Stimulated activated CD8-positive, alpha-beta memory T cell treated with anti-CD3 and anti-CD28 coated beads, Interleukin-7, amount 100 ng/mL, for 48 hours (primary cell): ENCODE measurements at places on chromosomes 12 and 14.

DNA sequence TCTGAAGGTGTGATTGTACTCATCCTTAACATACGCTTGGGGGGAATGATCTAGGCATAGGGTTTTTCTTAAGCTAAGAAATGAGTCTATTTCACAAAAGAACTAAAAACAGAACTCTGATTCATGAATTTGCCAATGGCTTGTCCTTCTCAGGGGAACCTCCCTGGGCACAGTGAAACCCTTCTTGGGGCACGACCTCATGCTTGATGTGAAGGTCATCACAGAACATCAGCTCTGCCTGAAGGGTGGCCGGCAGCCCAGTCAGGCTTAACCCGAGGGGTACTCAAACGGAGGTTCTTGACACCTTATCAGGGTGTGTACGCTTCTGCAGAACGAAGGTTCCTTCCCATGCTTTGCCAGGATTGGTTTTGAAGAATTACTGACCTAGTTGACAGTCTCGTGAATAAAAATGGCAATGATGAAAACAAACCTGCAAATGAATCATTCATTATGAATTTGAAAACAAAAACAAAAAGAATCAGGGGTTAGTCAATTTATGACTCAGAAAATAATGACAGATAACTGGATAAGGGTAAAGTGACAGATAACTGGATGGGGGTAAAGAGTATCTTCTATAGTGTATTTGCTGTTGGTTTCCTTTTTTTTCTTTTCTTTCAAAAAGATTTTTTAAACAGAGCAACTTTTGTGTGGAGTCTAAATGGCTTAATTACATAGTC lies 86.4 kb downstream of the GALNT8 start:
- peak; percentile 27 for DNase-seq

DNA sequence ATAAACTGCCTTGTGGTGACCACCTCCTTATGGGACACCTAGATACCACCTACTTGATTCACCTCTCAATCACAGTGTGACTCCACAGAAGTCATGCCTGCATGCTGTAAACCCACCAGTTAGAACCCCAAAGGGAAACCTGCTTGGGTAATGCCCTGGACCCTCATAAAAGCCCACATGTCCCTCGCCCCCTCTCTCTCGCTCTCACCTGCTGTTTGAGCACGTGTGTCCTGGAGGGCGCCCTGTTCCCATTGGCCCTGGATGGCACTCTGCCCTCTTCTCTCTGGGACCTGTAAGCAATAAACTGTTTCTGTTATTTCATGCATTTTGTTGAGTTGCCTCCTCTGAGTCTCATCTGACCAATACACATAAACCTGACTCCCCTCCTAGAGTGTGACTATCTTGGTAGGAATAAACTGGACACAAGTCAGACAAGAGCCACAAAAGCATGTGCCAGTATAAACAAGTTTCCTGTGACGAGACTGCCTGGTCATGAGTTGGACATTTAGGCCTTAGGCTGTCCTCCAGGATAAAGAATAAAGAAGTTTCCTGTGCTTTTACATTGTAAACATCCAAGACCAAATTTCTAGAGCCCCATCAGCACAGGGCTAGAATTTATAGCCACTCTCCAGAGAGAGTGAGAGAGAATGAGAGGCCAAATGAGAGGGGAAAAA lies 8.6 kb downstream of the IFI27L2 start:
- no peak for DNase-seq

- no peak for DNase-seq
Measured at GRCh38 chr14:53767566-53767965, 189.1 kb downstream of the BMP4 start.

DNA sequence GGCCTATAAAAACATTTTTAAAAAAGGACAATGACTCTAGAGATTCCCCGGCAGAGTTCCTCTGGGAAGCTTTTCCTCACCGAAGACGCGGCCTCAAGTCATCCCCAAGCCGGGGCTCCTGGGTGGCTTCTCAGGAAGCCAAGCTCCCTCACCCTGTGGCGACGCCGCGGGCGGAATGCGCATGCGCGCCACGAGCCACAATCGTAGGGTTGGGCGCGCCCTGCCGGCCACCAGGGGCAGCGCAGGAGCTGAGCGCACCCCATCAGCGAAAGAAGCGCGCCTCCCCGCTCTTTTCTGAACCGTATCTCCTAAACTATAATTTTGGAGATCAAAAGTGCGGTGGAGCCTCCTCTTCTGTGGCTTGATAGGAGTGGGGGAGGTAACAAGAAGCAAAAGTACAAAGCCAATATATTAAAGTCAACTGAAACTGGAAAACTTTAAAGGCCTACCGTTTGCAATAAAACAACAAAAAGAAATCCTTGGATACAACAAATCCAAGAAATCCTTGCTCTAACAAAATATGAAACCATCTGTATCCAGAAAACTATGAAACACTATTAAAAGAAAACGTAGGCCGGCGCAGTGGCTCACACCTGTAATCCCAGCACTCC lies 17.4 kb upstream of the CHFR start:
- peak; percentile 76 for DNase-seq

DNA sequence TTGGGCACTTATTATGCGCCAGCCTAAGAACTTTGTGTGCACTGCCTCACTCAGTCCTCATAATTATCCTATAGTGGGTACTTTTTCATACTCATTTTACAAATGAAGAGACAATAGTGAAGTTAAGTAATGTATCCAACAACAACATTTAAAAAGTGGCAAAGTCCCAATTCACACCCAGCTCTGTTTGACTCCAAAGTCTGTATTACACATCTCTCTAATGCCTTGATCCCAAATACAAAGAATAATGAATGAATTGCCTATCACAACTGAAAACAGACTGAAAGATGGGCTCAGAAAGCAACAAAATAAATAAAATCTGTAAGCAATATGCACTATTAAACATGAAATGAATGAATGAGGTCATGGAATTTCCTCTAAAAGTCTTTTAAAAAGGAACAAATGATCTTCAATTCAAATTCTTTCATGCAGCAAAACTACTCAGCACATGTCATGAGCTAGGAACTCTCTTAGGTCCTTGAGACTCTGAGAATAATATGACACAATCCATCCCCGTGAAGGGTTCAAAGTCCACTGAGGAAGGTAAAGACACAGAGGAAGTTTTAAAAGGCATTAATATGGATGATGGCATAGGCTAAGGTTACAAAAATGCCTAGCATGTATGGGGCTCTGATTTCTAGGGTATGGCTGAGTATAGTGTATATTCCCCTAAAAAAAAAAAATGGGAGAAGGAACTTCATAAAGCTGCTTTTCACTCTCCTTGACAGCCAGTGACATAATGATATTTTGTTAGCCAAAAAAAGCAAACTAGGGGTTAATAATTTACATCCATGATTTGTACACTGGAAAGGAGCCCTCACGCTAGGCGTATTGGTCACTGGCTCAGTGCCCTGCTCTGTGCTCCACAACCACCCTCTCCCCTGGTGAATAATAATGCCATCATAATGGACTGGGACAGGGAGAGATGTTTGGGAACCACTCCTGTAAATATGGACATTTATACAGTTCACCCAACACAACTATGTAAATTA lies 103.4 kb downstream of the SLC2A13 start:
- DNase-seq = no peak

- no peak for DNase-seq
Measured at GRCh38 chr14:60590991-60591414, 58.3 kb downstream of the SIX1 start.

DNA sequence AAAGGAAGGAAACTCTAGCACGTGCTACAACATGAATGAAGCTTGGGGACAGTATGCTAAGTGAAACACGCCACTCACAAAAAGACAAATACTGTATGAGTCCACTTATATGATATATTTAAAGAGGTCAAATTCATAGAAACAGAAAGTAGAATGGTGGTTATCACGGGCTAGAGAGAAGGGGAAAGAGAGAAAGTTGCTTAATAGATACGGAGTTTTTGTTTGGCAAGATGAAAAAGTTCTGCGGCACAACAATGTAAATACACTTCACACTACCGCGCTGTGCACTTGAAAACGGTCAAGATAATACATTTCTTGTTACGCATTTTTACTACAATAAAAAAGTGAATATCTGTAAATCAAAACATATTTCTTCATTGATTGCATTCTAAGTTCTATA lies 37.3 kb downstream of the FBLN5 start:
- DNase-seq = no peak

- no peak for DNase-seq
Measured at GRCh38 chr12:82746668-82747067, 60.0 kb downstream of the TMTC2 start.

- DNase-seq = no peak
Measured at GRCh38 chr12:119809023-119809422, 68.1 kb downstream of the CIT start.

DNA sequence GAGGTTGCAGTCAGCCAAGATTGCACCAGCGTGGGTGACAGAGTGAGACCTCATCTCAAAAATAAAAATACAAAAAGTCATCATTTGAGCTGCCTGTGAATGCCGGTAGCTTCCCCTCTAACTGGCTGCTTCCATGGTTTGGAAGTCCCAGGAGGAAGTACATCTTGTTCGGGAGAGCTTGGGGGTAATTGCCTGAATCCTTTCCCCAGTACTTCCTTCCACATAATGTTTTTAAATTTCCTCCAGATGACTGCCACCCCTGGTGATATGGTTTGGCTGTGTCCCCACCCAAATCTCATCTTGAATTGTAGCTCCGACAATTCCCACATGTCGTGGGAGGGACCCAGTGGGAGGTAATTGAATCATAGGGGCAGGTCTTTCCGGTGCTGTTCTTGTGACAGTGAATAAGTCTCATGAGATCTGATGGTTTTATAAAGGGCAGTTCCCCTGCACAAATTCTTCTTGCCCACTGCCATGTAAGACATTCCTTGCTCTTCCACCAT lies 87.2 kb downstream of the SPRING1 start:
- no peak for DNase-seq

DNA sequence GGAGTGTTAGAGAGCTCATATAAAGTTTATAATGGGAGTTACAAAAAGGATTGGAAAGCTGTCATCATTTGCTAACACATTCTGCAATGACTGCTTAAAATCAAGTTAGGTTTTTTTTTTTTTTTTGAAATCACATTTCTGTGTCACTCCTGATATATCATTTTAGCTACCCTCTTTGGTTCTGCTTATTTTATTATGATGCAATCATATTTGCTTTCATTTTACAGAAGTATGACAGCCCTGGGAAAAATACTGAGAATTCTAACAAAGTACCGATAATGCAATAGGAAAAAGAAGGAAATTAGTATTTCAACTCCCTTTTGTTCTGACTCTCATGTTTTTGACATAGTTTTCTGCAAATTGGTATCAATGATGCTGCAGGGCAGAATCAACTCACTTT lies 71.6 kb upstream of the MDGA2 start:
- DNase-seq = no peak

DNA sequence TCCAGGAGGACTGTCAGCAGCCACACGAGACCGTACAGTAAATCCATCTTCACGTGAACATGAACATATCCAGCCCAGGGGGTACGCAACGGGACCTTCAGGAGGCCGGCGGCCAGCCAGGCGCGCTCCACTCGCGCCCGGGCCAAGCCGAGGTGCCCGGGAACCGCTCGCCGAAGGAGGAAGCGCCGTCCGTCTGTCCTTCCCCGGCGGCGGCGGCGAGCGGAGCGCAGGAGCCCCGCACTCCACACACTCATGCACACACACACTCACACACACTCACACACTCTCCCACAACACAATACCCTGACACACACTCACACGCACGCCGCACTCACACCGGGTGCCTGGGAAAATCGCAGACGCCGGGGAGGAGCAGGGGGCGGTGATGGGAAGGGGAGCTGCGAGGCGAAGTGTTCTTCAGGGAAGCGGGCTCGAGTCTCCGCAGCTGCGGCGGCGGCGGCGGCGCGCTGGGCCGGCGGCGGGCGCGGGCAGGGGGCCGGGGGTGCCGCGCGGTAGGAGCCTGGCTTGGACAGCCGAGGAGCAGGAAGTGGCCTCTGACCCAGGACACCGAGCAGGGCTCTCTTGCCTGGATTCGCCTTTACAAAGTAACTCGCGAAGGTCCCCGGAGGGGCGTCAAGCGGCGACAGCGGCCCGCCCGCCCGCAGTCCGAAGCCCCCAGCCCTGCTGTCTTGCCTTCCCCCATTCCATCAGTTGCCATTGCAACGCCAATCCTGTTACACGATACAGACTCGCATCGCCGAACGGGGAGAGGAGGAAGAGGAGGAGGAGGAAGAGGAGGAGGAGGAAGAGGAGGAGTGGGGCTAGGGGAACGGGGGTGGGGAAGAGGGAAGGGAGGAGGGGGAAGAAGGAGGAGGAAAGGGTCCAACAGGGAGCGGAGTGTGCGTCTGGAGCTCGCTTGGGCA lies 601 bp downstream of the MDGA2 start:
- DNase-seq = no peak

DNA sequence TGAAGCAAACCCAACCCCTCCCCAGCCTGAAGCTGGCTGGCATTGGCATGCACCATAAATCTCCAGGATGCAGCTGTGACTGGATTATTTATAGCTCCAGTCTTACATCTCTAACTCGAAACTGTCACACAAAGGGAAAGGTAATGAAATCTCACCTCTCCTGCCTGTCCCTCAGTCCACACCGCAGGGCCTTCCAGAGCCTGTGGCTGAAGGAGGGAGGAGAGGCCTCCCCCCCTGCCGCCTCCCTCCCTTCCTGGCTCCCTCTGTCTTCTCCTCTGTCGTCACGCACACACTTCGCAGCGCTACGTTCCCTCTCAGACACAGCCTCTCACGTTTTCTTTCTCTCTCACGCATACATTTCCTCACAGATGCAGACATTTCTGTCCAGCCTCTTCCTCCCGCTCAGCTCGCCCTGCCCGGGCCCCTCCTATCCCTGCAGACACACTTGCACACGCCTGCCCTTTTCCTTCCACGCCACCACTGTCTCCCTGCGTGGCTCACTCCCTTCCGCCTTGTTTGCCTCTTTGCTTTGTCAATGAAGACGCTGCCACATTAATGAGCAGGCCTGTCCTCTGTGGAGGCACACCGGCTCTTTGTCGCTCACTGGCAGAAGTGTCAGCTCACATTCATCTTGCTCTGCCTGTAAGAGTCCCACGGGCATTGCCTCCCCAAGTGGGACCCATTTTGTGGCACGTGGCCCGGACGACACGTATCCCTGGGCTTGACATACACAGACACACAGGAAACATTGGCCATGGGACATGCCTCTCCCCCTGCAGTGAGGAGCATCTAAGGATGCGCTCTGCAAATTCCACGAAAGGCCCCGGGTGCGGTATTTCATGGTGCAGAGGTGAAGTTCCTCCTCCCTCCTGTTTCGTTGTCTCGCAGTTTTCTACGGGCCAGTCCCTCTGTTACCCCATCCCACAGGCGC lies 27.9 kb downstream of the IRF2BPL start:
- no peak for DNase-seq

- no peak for DNase-seq
Measured at GRCh38 chr14:31128601-31129526, 78.7 kb downstream of the HECTD1 start.

- DNase-seq = peak; percentile 26
Measured at GRCh38 chr12:111529424-111530368, 69.4 kb downstream of the ATXN2 start.
